ENCODE measurements at places on chromosomes 6 and 20.

DNA sequence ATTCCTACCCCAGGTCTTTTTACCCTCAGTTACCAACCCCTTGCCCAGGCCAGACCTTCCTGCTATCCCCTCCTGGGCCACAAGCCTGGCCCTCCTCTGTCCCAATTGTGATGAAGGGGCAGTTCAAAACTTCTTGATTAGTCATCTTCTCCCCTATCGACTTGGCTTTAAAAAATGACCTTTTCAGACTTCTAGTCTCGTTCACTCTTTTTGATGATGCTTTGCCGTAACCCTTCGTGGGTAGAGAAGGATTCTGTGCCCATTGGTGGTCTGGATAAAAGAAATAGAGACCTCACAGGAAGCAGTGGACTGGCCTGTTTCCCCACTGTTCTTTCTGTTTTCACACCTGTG, 5.5 kb downstream of the VEGFA start:
- DNase-seq = peak; percentile 32

DNA sequence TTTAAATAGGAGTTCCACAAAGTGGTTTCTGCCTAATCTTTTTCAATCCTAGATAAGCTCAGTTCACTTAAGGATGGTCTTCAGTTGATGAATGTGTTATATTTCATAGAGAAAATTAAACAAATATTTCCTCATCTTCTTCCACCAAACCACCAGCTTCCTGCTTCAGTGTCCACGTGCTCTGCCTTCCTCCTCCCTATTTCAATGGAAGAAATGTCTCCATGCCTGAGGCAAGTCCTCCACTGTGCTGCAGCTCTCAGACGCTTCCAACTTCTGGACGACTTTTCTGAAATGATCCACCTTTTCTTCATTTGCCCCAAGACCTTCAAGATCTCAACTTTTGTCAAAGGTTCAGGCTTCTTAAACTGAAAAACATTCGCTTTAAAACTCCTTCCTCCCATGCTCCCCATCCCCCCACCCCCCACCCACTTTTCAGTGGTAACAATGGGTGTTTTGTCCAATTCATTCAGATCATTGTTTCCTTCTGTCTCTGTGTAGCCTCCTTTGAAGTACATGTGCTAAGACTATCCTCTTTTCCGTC, 25.3 kb upstream of the FABP7 start:
- no peak for DNase-seq

GRCh38 chr6:4533576-4533975, 242.6 kb upstream of the CDYL start:
- DNase-seq = no peak

DNA sequence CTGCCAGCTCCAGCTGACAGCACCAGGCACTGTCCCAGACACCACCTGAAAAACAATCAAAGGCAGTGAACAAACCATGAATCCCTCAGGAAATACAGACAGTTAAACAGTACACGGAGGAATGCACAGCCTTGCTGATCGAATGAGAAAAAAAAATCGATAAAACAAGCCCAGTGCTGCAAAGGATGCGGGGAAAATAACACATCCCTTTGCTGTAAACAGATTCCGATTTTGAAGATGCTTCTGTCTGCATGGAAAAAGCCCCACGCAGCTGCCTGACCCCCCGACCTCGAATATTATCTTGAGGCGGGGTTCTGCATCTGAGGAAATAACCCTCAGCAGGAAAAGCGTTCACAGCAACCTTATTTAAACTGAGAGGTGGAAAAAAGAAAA, 43.9 kb downstream of the RBM38 start:
- DNase-seq = no peak

DNA sequence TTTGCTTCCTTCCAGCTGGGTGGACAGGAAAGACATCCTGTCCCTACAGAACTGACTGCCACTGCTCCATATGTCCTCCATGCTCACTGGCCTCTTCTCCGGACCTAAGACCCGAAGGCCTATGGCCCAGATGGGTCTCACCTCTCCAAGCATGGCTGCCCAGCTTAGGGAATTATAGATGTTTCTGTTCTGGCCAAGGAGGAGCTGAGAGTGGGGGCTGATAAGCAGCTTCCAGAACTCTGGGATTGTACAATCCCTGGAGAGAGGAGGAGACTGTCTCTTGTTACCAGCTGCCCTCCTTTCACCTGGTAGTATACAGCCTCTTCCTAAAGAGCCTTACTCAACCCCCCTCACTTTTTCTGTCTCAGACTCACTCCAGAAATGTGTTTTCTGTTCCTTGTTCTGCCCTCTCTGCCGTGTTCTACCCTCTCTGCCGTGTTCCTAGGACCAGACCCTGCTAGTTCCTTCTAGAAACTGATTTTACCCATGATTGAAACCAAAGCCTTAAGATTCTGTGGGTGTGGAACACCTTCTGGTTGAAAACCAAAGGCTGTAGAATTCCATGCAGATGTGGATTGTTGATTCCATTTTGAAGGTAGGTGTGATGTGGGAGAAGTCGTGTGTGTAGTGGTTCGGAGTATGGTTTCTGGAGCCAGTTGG, 28.7 kb downstream of the ANKS1A start:
- no peak for DNase-seq

GRCh38 chr20:49677777-49678758, 35.6 kb downstream of the B4GALT5 start:
- DNase-seq = peak; percentile 47

DNA sequence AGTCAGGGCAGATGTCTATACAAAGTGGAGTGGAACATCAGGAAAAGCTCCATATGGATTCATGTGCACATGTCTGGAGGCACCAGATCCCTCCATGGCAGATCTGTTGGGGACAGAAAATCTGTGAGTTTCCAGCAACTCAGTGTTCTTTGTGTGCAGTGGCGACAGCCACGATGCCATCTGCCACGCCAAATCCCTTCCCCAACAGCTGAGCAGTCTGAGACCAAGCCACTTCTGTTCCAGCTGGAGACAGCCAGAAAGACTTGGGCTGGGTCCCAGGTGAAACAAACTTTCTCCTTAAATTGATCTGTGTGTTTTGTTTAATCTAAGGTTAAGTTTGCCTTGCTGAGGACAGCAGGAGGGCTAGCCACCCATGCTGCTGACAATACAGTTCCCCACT, 22.9 kb downstream of the FKBP1A start:
- no peak for DNase-seq

GRCh38 chr6:161410076-161410475, 136.2 kb upstream of the AGPAT4 start:
- DNase-seq = no peak

DNA sequence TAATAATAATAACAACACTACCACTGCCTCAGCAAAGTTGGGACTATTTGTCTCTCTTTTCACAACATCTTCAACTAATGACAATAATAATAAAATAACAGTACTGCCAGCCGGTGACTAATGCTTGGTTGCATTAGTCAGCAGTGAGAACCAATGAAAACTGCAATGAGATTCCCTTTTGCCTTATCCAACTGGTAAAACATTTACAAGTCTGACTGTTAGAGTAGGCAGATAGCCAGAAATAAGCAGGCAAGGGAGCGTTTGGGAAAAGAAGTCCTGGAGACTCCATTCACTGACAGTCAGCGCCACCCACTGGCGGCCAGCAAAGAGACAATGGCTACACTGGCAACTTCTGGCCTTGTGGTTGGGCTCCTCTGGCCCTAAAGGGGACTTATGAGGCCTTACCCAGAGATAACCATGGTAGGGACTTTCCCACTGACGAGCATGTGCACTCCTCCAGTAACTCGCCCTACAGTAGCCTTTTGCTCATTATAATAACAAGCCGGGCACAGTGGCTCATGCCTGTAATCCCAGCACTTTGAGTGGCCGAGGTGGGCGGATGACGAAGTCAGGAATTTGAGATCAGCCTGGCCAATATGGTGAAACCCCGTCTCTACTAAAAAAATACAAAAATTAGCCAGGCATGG, 3.4 kb upstream of the NSFL1C start:
- peak; percentile 52 for DNase-seq
